Kidney capillary endothelial cell (primary cell): ENCODE measurements at places on chromosomes 16 and 17.

DNA sequence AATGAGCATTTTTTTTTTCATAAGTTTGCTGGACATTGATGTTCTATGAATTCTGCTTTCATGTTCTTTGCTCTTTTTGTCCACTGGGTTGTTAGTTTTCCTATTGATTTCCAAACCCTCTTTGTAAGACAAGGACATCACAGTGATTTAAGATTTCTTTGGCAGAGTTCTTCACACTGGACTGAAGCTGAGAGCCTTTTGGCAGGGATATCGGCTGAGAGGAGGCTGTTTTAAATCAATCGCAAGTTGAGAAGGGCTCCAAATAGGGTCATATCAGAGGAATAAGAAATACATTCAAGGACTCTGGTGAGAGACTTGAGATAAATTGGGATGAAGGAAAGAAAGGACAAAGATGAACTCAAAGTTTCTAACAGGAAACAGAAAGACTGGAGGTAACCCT, 165.8 kb upstream of the AXIN2 start:
- no peak for DNase-seq

- peak; percentile 74 for DNase-seq
Observed at GRCh38 chr17:61294777-61295176, 104.9 kb upstream of the TBX2 start.

DNA sequence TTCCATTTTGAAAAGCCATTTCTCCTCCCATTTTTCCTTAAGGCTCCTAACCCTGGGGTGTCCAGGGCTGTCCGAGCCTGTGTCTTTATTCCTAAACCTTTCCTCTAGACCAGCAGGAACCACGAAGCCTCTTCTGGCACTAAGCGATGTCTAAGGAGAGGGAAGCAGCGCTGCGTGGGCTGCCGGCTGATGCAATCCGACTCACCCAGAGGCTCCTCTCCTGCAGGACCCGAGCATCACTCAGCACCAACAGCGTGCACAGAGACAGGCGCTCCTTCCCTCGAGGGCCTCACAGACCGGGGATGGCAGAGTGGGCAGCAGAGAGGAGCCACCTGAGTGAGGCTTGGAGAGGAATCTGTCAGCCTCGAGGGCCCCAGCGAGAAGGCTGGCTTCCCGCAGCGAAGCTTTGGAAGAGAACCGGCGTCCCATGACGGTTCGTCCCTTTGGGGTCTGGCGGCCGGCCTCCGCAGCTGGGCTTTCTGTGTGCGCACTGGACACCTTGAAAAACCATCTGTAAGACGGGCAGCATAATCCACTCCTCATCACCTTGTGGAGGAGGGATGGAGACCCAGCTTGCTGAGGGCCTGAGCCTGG, 174.3 kb downstream of the FOXL1 start:
- no peak for DNase-seq

GRCh38 chr17:42428141-42428944, 5.3 kb upstream of the CAVIN1 start:
- DNase-seq: peak; percentile 87

GRCh38 chr16:14483819-14484385, 146.2 kb downstream of the PARN start:
- DNase-seq: no peak

DNA sequence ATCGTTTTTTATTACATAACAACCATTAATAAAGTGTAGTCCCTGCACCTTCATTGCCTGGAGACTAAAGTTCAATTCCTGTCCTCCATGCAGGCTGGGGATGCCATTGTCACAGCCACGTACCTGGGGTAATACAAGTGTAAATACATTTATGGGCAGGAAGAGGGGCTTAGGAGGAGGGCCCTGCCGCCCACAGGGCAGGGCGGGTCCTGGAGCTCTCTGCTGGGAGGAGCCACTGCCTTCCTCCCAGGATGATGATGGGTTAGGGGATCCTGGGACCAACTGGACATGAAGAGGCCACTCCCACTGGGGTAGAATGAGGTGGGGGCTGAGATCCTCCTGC, 44.1 kb upstream of the SLC38A10 start:
- no peak for DNase-seq

DNA sequence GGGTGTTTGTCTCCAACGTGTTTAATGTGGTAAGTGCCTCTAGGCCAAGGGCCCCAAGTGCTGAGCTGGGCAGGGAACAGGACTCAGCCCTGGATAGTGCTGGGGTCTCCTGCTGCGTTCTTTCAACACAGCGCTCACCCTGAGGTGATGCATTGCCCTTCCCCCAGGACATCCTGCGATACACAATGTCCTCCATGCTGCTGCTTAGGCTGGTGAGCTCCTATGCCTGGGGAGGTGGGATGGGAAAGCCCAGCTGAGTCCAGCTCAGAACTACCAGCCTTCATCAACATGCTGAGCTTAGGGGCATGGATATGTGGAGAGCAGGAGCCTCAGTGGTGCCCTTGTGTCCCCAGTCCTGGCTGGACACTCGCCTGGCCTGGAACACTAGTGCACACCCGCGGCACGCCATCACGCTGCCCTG, 563 bp downstream of the ZACN start:
- DNase-seq: no peak

GRCh38 chr17:58985367-58985766, 121.3 kb downstream of the TRIM37 start:
- no peak for DNase-seq

- DNase-seq: no peak
Observed at GRCh38 chr16:65176603-65177002, 54.7 kb upstream of the CDH11 start.

DNA sequence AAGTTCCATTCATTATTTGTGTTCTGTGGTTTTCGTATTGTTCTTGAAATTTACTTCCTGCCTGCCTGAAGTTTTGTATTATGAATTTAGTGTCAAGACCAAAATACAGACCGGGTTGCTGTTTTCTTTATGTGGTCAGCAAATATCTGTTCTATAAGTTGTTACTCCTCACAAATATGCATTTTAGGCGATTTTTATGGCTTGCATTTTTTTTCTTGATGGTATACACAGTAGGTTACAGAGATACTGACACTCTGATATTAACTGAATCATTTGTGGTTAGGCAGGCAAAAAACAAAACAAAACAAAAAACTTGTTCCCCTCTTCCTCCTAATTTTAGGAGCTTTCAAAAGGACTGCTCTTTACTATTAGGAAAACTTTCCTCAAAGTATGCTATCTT, 52.6 kb downstream of the BCAS3 start:
- DNase-seq: no peak

- no peak for DNase-seq
Observed at GRCh38 chr16:19119564-19119963, 5.8 kb downstream of the ITPRIPL2 start.
